ENCODE measurements at places on chromosomes 1 and 21. TPM values are rescaled to one million over a fixed set of nuclear protein-coding genes. Genes with fewer than 3 reads are reported as not detected.

GRCh38 chr1:183907070-183907469 lies 102.2 kb downstream of the RGL1 start:
- no peak for DNase-seq

GRCh38 chr1:227768125-227768439 lies 32.8 kb downstream of the SNAP47 start:
- no peak for DNase-seq

The LAMB3 gene
- 0.78 TPM for total RNA-seq

The SLC44A3 gene
- total RNA-seq: not detected

The ASB17 gene
- not detected for total RNA-seq

All from activated CD8-positive, alpha-beta T cell treated with anti-CD3 and anti-CD28 coated beads, Interleukin-2, amount 10 ng/mL, durations not matched to agents 7 days and 5 days (primary cell).